Activated naive CD4-positive, alpha-beta T cell treated with anti-CD3 and anti-CD28 coated beads, Interleukin-2, amount 50 U/mL, for 16 hours (primary cell): ENCODE measurements at places on chromosomes 2 and 18.

DNA sequence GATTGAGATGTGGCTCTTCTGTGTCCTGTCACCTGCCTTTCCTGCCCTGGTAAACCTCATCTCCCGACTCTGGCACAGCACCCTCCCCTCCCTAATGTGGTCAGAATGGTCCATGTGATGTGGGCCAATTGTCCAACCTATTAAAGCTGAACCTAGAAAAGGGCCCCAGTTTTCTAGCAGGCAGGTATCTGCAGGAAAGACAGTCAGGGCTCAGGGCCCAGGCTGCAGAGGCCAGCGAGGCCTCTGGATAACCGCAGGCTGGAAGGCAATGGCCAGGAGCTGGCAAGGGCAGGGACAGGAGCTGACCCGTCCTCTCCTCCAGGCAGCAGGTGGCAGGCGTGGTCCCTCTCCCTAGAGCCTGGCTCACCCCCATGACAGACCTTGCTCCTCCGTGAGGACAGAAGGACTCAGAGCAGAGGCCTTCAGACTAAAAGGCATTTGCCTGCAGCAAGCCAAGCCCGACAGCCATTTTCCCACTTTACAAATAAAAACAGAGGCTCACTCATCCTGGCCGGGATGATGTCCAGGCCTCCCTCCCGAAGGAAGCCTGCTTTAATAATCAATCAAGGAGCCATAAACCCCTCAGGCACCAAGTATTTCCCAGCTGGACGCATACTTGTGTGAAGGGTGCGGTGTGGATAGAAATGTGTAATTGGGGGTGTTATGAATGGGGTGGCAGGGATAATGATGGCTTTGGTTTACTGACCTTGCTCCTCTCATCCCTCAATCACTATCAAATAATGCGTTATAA is 107.1 kb downstream of the TWIST2 start:
- no peak for DNase-seq

DNA sequence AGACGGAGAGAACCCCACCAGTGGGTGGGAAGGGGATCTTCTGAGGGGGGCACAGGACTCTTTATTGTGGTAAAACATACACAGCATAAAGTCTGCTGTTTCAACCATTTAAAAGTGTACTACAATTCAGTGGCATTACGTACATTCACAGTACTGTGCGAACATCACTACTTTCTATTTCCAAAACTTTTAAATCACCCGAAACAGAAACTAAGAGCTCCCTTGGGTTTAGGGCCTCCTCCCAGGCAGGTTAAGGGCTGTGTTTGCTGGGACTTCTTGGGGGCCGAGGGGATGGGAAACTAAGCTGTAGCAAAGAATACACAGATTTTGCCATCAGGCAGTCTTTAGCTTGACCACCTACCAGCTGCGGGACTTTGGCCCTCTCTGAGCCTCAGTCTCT is 242.0 kb downstream of the HAUS1 start:
- DNase-seq, result no peak

- DNase-seq, result no peak
Measured at GRCh38 chr2:232668805-232669444, 28.2 kb upstream of the GIGYF2 start.

GRCh38 chr2:54850171-54851122 is 127.0 kb downstream of the EML6 start:
- DNase-seq, result no peak

GRCh38 chr2:222960126-222960525 is 91.9 kb upstream of the KCNE4 start:
- no peak for DNase-seq

GRCh38 chr2:46487667-46488335 is 8.4 kb downstream of the TMEM247 start:
- DNase-seq, result no peak

DNA sequence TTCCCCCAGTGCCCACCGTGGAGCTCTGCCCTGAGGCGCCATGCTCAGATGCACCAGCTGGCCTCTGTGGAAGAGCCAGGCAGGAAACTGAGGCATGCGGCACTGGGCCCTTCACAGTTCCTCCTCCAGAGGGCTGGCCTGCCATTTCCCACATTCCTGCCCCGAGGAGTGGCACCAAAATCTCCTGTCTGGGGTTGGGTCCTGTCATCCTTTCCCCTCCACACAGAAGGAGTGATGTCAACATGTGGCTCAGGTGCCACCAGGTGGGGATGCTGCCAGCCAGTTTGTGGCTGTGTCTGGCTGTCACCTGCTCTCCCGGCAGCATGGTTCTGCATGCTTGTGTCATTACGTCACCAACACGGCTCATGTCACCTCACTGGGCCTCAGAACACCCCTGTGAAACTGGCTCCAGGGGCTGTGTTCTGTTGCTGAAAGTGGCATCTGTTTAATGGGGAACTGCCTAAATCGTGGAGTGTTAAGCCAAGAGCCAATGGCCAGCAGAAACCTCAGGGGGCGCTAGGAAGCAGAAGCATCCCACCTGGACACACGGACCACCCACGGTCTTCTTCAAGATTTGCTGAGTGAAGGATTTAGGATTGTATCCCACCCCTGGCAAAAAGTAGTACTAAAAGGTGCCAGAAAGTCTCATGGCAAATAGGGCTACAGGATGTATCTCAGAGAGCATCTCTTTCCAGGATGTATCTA is 51.3 kb downstream of the ZAP70 start:
- no peak for DNase-seq

- no peak for DNase-seq
Measured at GRCh38 chr2:14126846-14127245, 505.7 kb upstream of the LRATD1 start.

DNA sequence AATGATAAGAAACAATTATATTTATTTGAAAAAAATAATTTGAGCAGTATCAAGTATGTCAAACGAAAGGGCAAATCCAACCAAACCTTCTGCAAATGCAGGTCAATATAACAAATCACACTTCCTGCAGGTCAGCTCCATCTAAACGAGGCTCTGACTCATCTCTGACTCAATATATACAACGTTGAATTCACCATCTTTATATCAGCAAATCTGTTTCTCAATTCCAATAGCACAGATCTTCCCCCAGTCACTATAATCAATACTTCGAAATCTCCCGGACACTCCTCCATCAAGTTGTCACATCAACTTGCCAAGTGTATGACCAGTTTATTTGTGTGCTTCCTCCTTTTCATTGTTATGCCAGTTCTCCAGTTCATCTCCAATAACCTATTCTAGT is 388.9 kb downstream of the ZEB2 start:
- no peak for DNase-seq

DNA sequence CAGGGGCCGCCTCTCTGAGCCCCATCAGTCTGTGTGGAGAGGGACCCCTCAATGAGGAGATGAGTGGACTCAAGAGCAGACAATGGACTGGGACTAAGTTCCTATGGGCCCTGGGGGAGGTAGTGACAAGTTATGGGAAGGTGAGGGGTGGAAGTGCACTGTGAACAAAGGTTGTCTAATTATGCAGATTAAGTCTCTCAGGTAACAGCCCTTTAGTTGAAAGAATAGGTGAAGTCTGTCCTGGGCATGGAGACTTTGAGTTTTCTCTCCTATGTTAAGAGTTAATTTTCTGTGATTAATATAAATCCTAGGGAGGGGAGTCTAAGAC is 243.8 kb downstream of the FAM210A start:
- DNase-seq, result no peak

DNA sequence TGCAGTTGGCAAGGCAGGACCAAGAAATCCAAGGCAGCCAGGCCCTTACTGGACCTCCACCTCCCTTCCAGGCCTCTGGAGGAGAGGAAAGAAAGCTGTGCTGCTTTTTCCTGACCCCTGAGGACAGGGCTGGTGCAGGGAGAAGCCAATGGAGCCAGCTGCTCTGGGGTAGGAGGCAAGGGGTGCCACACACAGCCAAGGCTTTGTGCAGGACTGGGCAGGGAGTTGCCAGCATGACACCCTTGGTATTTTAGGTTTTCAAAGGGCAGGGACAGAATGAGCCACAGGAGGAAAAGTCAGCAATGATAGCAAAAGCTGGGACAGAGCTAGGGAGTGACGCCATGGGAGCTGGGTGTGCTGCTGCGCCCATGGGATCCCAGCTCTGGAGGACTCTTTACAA is 22.9 kb downstream of the CCT7 start:
- no peak for DNase-seq

GRCh38 chr18:37586656-37587225 is 21.1 kb upstream of the CELF4 start:
- no peak for DNase-seq

DNA sequence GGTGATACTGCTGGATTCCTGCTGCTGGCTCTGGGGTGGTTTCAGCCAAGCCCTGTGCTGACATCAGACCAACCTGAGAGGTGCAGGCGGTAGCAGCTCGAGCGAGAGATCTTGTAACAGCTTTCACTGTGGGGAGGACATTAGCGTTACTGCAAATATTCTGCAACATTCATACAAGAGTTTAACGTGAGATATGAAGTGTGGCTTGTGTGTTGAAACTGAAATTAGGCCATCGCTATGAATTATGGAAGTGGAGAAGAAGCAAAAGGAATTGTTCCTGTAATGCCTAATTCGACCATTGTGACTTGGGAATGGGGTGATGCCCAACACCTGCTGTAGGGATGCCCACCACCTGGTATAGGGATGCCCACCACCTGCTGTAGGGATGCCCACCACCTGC is 6.5 kb upstream of the MLPH start:
- no peak for DNase-seq
